ENCODE measurements at places on chromosomes 7 and 10. TPM values are rescaled to one million over a fixed set of nuclear protein-coding genes. Genes with fewer than 3 reads are reported as not detected.
A peak's percentile ranks its signal among the peaks of the same experiment; 100 is the strongest.

DNA sequence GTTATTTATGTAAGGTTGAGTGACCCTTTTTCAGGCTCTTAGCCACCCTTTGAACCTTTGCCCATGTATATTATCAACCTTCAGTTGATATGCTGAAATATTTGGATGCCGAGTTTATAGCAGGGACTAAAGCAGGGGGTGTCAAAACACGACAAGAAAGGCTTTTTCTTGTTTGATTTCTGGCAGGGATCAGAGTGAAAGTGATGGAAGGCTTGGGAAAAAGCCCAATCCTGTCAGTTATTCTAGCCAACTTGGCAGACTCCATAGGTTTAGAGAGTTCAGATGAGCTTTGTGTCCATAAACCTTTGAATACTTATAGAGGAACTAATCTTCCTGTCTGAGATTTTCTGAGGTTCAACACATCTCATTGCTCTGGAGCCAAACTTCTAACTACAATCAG, 47.5 kb downstream of the INHBA start:
- DNase-seq = no peak
- no peaks in the 10 kb centered on the region for H3K4me1 ChIP-seq
- no peaks in the 10 kb centered on the region for H3K36me3 ChIP-seq
- H3K27ac ChIP-seq = no peak overlapping the region
- H3K4me3 ChIP-seq = no peak overlapping the region
- no peaks in the 10 kb centered on the region for H3K27me3 ChIP-seq

MUC3A gene
- not detected for total RNA-seq

TFPI2 gene
- total RNA-seq = 4.0 TPM

CPA4 gene
- total RNA-seq = not detected

GRCh38 chr7:329691-330281, 39.8 kb downstream of the FOXL3 start:
- H3K4me1 ChIP-seq = no peaks in the 10 kb centered on the region
- H3K4me3 ChIP-seq = no peak overlapping the region
- H3K36me3 ChIP-seq = no peaks in the 10 kb centered on the region

ANKRD7 gene
- 0.84 TPM for total RNA-seq

GRCh38 chr7:157898261-157898660, 561.5 kb downstream of the DNAJB6 start:
- no peaks in the 10 kb centered on the region for H3K27me3 ChIP-seq
- no peak for DNase-seq
- H3K4me1 ChIP-seq = no peaks in the 10 kb centered on the region
- no peak overlapping the region for H3K4me3 ChIP-seq
- H3K27ac ChIP-seq = no peak overlapping the region
- H3K36me3 ChIP-seq = no peaks in the 10 kb centered on the region

TMEM140 gene
- total RNA-seq = 20.5 TPM

RBAK gene
- total RNA-seq = 9.8 TPM

- H3K27ac ChIP-seq = no peak overlapping the region
- H3K27me3 ChIP-seq = no peaks in the 10 kb centered on the region
- no peaks in the 10 kb centered on the region for H3K4me1 ChIP-seq
- no peaks in the 10 kb centered on the region for H3K36me3 ChIP-seq
- no peak for DNase-seq
- H3K4me3 ChIP-seq = no peak overlapping the region
Measured at GRCh38 chr10:103254538-103255325, 9.0 kb downstream of the RPEL1 start.

SFMBT2 gene
- 12.3 TPM for total RNA-seq

EIF5AL1 gene
- 0.90 TPM for total RNA-seq

ASAH2B gene
- total RNA-seq = 1.6 TPM

DNA sequence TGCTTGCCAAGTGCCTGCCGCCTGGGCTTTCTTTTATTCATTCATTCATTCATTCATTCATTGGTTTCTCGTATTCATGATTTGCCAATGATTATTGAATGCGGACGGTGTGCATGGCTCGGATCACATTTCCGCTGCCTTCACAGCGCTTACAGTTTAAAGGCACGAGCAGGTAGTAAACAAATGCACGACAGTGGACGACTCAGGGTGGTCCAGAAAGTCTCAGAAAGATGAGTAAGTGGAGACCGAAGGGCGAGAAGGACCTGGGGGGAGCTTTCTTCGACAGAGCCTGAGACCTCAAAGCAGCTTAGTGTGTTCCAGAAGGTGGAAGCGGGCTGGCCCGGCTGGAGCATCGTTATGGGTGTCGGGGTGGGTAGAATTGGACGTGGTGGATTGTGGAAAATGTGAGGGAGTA, 506 bp downstream of the MCM10 start:
- H3K4me3 ChIP-seq = peak overlapping the region; percentile 54
- H3K36me3 ChIP-seq = no peaks in the 10 kb centered on the region
- no peak overlapping the region for H3K27ac ChIP-seq
- no peak for DNase-seq

GRCh38 chr7:50531401-50531911, 33.7 kb downstream of the DDC start:
- DNase-seq = no peak
- no peak overlapping the region for H3K4me3 ChIP-seq
- no peak overlapping the region for H3K27ac ChIP-seq
- no peaks in the 10 kb centered on the region for H3K4me1 ChIP-seq
- no peaks in the 10 kb centered on the region for H3K36me3 ChIP-seq
- H3K27me3 ChIP-seq = no peaks in the 10 kb centered on the region

- peak overlapping the region; percentile 91 for H3K27ac ChIP-seq
- H3K27me3 ChIP-seq = no peaks in the 10 kb centered on the region
- peaks cover 84% of the 10 kb centered on the region for H3K4me1 ChIP-seq
Measured at GRCh38 chr10:97766106-97766810, 5.5 kb downstream of the SFRP5 start.

DNA sequence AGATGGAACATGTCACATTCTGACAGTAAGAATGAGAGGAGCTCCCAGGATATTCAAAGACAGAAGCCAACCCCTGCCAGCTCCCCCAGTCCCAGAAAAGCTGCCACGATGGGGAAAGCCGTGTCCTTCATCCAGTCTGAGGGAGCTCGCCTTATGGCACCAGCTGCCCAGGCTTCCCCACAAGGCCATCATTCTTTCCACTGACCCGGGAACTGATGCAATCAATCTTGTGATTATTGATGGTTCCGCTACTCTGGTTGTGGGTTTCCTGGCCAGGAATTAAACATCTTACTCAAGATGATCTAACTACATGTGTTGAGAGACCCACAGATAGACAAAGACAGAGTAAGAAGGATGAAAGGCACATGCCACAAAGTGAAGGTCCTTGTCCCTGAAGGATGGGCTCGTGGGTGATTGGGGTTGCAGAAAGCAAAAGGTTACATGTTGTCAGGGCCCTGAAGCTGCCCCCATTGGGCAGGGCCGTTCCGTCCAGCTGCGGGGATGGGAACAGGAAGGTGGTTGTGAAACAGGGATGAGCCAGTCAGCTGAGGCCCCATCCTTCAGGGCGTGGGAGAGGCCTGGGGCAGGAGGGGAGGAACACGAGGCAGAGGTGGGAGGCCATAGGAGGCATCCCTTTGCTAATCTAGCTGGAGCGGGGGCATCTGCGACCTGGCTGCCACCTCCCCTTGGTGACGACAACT, 127.6 kb downstream of the OAT start:
- H3K4me1 ChIP-seq = no peaks in the 10 kb centered on the region
- no peak overlapping the region for H3K4me3 ChIP-seq
- DNase-seq = peak; percentile 56
- H3K36me3 ChIP-seq = no peaks in the 10 kb centered on the region
- no peaks in the 10 kb centered on the region for H3K27me3 ChIP-seq

DNA sequence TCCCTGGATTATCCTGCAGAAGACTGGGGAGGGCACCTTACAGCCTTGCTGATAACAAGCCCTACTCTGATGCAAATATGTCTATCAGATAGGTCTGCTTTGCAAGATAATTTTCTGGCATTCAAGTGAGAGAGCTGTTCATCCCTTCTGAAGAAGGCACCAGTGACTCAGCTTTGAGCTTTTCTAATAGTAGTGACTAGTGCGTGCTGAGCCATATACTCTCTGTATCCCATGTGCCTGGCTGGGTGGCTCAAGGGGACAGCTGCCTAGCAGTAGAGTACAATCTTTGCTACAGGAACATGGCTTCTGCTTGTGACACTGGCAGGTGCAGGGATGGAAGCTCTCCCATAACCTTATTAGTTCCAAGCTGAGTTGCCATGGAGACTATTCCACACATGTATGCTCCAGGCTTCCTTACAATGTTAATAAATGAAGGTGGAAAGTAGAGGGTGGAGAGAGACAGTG, 35.0 kb upstream of the ABCB4 start:
- H3K27me3 ChIP-seq = no peaks in the 10 kb centered on the region
- H3K4me3 ChIP-seq = no peak overlapping the region
- no peaks in the 10 kb centered on the region for H3K4me1 ChIP-seq
- H3K36me3 ChIP-seq = no peaks in the 10 kb centered on the region

GRCh38 chr10:79385392-79385795, 38.1 kb downstream of the PPIF start:
- no peak overlapping the region for H3K27ac ChIP-seq
- no peaks in the 10 kb centered on the region for H3K27me3 ChIP-seq
- H3K4me1 ChIP-seq = peaks cover 46% of the 10 kb centered on the region
- DNase-seq = no peak

GRCh38 chr10:123848564-123849457, 42.8 kb downstream of the CPXM2 start:
- no peak overlapping the region for H3K27ac ChIP-seq
- H3K36me3 ChIP-seq = no peaks in the 10 kb centered on the region
- no peak for DNase-seq

DNA sequence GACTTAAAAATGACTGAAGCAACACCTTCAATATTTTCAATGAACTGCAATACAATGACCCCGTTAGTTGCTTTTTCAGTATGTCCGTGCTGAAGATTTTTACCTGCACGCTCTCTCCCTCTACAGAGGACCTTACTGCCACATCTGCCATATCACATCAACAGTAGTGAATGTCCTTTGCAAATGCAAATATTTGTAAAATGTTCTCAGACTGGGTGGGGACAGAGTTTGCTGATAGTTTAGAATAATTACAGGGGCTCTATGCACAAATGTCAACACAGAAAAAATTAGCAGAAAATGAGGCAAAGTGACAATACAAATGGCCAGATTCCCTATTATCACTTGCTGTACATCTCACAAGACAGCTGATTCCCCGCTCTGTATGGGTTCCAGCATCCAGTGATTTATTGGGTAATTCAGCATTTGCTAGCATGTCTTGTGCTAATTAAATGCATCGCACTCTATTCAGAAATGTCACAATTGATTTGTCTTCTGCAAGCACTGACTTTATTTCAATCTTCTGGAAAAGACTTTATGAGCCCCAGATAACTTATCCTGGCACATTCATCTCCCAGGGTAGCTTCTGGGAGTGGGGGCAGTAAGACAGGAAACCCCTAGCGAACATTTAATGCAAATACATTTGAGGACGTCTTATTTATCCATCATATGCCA, 69.1 kb upstream of the PTER start:
- H3K4me1 ChIP-seq = no peaks in the 10 kb centered on the region
- no peak overlapping the region for H3K4me3 ChIP-seq
- DNase-seq = no peak
- no peaks in the 10 kb centered on the region for H3K27me3 ChIP-seq

DNAJB12 gene
- 92.6 TPM for total RNA-seq

- no peaks in the 10 kb centered on the region for H3K4me1 ChIP-seq
- no peak overlapping the region for H3K4me3 ChIP-seq
- H3K36me3 ChIP-seq = no peaks in the 10 kb centered on the region
- no peaks in the 10 kb centered on the region for H3K27me3 ChIP-seq
Measured at GRCh38 chr10:110758898-110759297, 112.8 kb upstream of the PDCD4 start.

DNA sequence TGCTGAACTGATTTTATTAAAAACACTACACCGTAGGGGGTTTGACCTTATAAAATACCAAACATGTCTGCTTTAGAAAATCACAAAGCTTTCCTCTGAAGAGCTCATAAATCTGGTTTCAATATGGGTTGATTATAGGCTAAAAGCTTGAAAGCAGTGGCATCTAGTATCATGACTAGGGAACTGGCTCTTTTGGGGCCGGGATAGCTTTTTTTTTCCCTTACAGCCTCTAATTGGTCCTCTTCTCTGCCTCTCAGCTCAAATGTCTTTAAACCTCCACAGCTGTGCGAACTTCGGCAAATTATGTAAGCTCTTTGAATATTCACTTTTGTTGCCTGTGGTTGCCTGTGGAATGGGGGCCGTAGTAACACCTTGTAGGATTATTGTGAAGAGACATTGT, 8.4 kb downstream of the BAMBI start:
- H3K4me3 ChIP-seq = no peak overlapping the region
- no peak for DNase-seq
- peaks cover 21% of the 10 kb centered on the region for H3K4me1 ChIP-seq
- H3K27ac ChIP-seq = no peak overlapping the region
- peaks cover 13% of the 10 kb centered on the region for H3K27me3 ChIP-seq

GRCh38 chr7:112481833-112482670, 1.3 kb downstream of the LSMEM1 start:
- H3K27me3 ChIP-seq = no peaks in the 10 kb centered on the region
- peaks cover 3% of the 10 kb centered on the region for H3K4me1 ChIP-seq
- DNase-seq = no peak
- no peak overlapping the region for H3K4me3 ChIP-seq
- peak overlapping the region; percentile 0 for H3K27ac ChIP-seq
- no peaks in the 10 kb centered on the region for H3K36me3 ChIP-seq

- no peaks in the 10 kb centered on the region for H3K27me3 ChIP-seq
- no peaks in the 10 kb centered on the region for H3K36me3 ChIP-seq
- H3K4me3 ChIP-seq = no peak overlapping the region
- no peak for DNase-seq
- H3K4me1 ChIP-seq = no peaks in the 10 kb centered on the region
Measured at GRCh38 chr10:87589645-87590051, 70.0 kb upstream of the PAPSS2 start.

- no peaks in the 10 kb centered on the region for H3K4me1 ChIP-seq
- H3K27ac ChIP-seq = no peak overlapping the region
- peaks cover 100% of the 10 kb centered on the region for H3K27me3 ChIP-seq
- no peaks in the 10 kb centered on the region for H3K36me3 ChIP-seq
- DNase-seq = no peak
Measured at GRCh38 chr7:155381852-155382801, 75.8 kb upstream of the EN2 start.

GRCh38 chr10:43308986-43309385, 42.1 kb upstream of the RASGEF1A start:
- H3K27me3 ChIP-seq = no peaks in the 10 kb centered on the region
- H3K27ac ChIP-seq = peak overlapping the region; percentile 65
- no peak overlapping the region for H3K4me3 ChIP-seq
- no peaks in the 10 kb centered on the region for H3K36me3 ChIP-seq

DNA sequence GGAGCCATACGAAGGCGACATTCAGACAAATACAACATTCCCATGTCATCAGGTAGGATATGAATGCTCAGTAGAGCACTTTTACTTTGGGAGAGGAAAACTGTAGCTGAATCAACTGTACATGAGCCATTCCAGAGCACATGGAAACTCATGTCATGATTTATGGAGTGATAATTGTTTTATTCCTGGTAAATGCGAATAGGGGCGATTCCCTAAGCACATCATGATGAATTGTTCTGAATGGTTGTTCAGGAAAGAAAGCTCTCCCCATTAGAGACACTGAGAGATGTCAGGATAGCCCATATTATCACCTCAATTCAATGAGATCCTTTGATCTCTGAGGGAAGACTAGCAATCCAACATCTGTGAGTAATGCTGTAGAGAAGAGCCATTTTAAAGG, 243.6 kb downstream of the FOXP2 start:
- DNase-seq = no peak
- no peaks in the 10 kb centered on the region for H3K4me1 ChIP-seq
- H3K4me3 ChIP-seq = no peak overlapping the region
- no peaks in the 10 kb centered on the region for H3K36me3 ChIP-seq

GRCh38 chr7:27242555-27243339, at the start of gene EVX1:
Gene EVX1 (plus strand): TSS chr7:27242802. CDS start chr7:27243031, 229 bp downstream.
- no peak for DNase-seq
- no peaks in the 10 kb centered on the region for H3K36me3 ChIP-seq
